ENCODE measurements at places on chromosomes 3 and 15.

DNA sequence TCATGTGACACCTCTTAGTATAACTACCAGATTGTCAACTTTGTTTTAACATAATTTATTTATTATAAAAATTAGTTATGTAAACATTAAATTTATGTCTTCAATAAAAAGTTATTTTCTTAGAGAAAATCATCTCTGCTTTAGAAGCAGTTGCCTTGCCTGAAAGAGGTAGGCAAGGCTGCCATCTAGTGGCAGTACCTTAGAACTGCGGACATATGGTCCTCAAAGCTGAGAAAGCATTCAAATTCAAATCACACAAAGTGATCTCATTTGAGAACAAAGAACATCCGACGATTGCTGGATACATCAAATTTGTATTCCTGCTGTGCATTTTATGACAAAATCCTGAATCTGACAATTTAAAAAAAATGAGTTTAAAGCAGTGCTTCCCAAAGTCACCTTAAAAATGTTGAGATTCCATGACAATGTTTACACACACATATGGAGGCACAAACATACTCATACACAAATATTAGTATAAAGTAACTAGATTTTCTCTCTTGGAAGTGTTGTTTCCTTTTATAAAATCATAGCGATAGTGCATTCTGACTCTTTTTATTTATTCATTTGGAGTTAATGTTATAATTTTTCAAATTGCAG is 617.4 kb downstream of the CADM2 start:
- peak; percentile 74 for DNase-seq

DNA sequence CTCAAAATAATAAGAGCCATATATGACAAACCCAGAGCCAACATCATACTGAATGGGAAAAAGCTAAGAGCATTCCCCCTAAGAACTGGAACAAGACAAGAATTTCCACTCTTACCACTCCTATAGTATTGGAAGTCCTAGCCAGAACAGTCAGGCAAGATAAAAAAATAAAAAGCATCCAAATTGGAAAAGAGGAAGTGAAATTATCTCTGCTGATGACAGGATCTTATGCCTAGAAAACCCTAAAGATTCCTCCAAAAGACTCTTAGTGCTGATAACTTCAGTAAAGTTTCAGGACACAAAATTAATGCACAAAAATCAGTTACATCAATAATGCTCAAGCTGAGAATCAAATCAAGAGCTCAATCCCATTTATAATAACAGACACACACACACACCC is 45.9 kb upstream of the SLC2A2 start:
- DNase-seq: peak; percentile 56

- peak; percentile 27 for DNase-seq
Measured at GRCh38 chr3:97823046-97824004, 1.5 kb downstream of the CRYBG3 start.

- DNase-seq: no peak
Measured at GRCh38 chr3:138172625-138173024, 2.1 kb downstream of the DBR1 start.

DNA sequence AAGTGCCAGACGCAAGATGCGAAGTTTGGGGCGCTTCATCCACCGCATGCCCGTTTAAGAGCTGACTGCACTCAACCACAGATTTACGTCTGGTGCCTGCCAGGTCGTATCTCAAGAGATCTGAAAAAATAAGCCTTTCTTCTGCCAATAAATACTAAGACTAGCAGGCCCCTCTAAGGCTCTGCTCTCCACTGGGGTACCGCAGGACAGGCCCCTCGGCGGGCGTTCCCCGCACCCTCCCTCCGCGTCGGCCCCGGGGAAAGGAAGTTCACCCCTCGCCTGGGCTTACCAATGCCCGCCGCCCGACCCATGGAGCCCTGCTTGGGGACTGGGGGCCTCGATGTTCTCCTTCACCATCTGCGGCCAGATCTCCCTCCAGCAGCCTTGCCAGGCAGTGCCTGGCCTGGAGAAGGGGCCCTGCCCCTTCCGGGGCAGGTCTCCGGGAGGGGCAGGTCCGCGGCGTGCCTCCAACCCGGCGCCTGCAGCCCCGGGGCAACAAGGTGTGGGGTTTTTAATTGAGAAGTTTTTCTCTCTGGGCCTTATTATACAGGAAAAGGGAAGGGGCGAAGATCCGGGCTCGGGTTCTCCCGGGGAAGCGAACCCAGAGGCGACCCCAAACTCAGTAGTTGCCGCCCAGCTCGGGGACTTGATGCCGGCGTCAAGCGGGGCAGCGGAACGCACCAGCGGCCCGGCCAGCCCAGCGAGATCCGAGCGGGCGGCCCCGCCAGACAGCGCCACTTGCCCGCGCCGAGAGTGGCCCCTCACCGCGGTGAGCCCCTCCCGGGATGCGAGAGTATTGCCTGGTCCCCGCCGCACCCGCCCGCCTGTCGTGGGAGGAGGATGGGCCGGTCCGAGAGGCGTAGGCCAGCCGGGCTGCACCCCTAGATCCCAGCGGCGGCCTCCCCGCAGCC is 735 bp downstream of the GOLGA8B start:
- peak; percentile 49 for DNase-seq

- DNase-seq: no peak
Measured at GRCh38 chr15:51083641-51084166, 11.0 kb downstream of the TNFAIP8L3 start.

GRCh38 chr15:100096700-100097099 is 245.1 kb downstream of the ADAMTS17 start:
- DNase-seq: no peak

GRCh38 chr3:144229330-144229729 is 257.7 kb downstream of the DIPK2A start:
- DNase-seq: no peak

GRCh38 chr3:177525414-177525813 is 328.1 kb upstream of the TBL1XR1 start:
- DNase-seq: no peak

DNA sequence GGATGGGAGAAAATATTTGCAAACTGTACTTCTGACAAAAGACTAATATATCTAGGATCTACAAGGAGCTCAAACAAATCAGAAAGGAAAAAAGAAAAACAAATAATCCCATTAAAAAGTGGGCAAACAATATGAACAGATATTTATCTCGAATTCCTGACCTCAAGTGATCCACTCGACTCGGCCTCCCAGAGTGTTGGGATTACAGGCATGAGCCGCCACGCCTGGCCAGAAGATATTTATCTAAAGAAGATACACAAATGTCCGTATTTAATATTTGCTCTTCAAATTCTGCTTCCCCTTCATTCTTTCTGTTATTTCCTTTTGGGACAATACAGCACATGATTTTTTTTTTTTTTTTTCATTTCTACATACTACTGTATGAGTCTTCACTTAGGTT is 151.7 kb upstream of the GRM7 start:
- no peak for DNase-seq

Measured in suppressor macrophage (primary cell).